Pons (tissue), 1 donor: ENCODE measurements at places on chromosomes 5 and 9.
A peak's percentile ranks its signal among the peaks of the same experiment; 100 is the strongest.

- DNase-seq = no peak
Observed at GRCh38 chr9:104882566-104882965, 45.4 kb downstream of the ABCA1 start.

GRCh38 chr5:81171769-81172168, 61.4 kb upstream of the CKMT2 start:
- DNase-seq = no peak

- DNase-seq = peak; percentile 87
Observed at GRCh38 chr9:70480405-70480980, 66.0 kb upstream of the KLF9 start.

GRCh38 chr5:151293624-151294023, 9.9 kb downstream of the SLC36A3 start:
- no peak for DNase-seq
